Astrocyte (in vitro differentiated cells and primary cell): ENCODE measurements at places on chromosomes 12 and 14. TPM values are rescaled to one million over a fixed set of nuclear protein-coding genes. Genes with fewer than 3 reads are reported as not detected.
A peak's percentile ranks its signal among the peaks of the same experiment; 100 is the strongest.

DNA sequence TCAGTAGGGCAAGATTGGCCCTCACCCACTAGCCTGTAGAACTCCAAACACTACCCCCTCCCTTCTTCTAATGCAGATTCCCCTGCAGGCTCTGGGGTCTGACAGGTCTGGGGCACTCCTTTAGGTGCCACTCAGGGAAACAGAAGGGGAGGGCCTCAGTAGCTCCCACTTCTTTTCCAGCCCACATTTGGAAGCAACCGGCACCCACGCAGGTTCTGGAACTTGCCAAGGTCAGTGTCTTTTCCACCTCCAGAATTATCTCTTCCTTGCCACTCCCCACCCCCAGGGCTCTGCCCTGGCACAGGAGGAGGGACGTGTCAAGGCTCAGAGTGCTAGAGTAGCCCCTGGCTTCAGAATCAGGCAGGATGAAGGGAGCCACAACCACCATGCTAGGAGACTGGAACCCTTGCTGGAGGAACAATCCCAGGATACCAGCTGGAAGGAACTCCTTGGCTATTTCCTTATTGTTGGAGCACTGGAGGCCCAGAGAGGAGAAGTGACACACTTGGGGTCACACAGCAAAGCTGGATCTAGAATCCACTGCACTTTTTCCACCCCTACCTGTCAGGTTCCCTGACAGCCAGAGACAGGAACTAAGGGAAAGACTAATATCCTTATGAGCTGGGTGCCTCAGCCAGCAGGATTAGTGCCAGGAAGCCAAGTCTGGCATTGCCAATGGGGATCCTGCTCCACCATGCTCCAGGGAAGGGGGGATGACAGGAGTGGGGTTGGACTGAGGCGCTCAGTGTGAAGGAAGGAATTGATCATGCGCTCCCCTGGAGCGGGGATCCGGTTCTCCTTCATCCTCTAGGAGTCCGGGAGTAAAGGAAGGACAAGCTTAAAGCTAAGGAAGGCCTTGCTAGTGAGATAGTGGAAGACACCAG, 1.8 kb upstream of the FIGNL2 start:
- H3K36me3 ChIP-seq, result no peaks in the 10 kb centered on the region
- peaks cover 4% of the 10 kb centered on the region for H3K4me1 ChIP-seq
- peaks cover 19% of the 10 kb centered on the region for H3K27me3 ChIP-seq
- DNase-seq, result no peak
- no peak overlapping the region for H3K27ac ChIP-seq
- H3K4me3 ChIP-seq, result no peak overlapping the region

DNA sequence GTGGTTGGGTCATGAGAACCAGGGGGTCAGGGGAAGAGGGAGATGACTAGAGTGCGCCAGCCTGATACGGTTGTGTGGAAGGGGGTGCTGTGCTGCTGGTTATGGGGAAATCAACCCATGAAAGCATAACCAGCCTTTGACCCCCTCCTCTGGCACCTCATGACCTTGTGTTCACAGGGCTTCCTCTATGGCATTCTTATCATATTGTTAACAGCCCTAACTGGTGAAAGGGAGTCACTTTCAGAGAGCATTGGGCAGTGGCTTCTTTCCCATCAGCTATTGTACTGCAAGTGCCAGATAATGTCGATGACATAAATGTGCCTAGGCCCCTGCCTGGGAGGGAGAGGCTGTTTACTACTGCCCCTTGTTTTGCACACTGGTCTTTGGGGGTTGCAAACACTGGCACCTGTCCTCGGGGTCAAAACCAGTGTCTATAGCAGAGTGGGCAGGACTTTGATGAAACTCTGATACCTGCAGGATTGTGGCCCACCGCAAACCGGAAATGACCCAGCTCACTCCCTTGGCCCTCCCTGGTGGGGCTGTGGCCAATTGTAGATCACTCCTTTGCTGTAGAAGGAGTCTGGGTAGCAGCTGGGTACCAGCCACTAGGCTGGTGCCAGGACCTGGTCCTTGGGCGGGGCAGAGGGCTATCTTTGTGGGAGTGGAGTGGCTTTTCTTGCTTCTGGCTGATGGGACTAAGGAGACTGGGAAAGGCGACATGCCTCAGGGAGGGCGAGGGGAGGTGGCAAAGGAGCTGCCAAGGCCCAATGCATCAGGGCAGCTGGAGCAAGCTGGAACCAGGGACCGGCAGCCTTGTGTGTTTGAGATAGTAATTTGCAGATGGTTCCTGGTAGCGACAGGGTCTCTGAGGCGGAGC, 634 bp upstream of the TMEM63C start:
- no peak overlapping the region for H3K27ac ChIP-seq
- no peaks in the 10 kb centered on the region for H3K4me1 ChIP-seq
- no peak for DNase-seq
- H3K27me3 ChIP-seq, result peaks cover 3% of the 10 kb centered on the region
- H3K4me3 ChIP-seq, result peak overlapping the region; percentile 54
- H3K36me3 ChIP-seq, result no peaks in the 10 kb centered on the region

DNA sequence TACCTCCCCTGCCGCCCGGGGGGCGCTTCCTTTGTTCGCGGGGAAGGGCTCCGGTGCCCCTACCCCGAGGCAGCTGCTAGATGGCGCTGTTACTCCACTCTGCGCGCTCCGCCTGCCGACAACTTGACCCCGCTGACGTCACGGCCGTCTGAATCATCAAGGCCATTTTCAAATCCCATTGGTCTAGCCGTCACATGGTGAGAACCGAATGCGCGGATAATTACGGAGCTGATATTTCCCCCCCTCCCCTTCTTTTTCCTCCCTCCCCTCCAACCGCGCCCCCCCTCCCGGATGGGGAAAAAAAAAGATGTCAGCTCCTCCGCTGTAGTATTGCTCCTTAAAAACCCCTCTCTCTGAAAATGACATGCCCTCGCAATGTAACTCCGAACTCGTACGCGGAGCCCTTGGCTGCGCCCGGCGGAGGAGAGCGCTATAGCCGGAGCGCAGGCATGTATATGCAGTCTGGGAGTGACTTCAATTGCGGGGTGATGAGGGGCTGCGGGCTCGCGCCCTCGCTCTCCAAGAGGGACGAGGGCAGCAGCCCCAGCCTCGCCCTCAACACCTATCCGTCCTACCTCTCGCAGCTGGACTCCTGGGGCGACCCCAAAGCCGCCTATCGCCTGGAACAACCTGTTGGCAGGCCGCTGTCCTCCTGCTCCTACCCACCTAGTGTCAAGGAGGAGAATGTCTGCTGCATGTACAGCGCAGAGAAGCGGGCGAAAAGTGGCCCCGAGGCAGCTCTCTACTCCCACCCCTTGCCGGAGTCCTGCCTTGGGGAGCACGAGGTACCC, at the start of gene HOXC10:
HOXC10 (plus strand) TSS at position 246 of the 791 bp plus-strand sequence; CDS start at position 360, 114 bp downstream.
- no peaks in the 10 kb centered on the region for H3K36me3 ChIP-seq
- DNase-seq, result peak; percentile 26
- H3K4me3 ChIP-seq, result no peak within 1 kb of the TSS

DNA sequence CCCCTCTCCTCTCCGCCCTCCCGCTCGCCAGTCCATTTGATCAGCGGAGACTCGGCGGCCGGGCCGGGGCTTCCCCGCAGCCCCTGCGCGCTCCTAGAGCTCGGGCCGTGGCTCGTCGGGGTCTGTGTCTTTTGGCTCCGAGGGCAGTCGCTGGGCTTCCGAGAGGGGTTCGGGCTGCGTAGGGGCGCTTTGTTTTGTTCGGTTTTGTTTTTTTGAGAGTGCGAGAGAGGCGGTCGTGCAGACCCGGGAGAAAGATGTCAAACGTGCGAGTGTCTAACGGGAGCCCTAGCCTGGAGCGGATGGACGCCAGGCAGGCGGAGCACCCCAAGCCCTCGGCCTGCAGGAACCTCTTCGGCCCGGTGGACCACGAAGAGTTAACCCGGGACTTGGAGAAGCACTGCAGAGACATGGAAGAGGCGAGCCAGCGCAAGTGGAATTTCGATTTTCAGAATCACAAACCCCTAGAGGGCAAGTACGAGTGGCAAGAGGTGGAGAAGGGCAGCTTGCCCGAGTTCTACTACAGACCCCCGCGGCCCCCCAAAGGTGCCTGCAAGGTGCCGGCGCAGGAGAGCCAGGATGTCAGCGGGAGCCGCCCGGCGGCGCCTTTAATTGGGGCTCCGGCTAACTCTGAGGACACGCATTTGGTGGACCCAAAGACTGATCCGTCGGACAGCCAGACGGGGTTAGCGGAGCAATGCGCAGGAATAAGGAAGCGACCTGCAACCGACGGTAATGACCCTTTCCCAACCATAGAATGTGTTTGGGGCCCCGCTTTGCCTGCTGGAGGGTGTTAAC, 615 bp downstream of the CDKN1B start:
- H3K27me3 ChIP-seq, result no peaks in the 10 kb centered on the region
- H3K4me1 ChIP-seq, result peaks cover 42% of the 10 kb centered on the region
- H3K4me3 ChIP-seq, result peak overlapping the region; percentile 93
- no peak for DNase-seq
- peak overlapping the region; percentile 92 for H3K27ac ChIP-seq
- H3K36me3 ChIP-seq, result peaks cover 15% of the 10 kb centered on the region

DNA sequence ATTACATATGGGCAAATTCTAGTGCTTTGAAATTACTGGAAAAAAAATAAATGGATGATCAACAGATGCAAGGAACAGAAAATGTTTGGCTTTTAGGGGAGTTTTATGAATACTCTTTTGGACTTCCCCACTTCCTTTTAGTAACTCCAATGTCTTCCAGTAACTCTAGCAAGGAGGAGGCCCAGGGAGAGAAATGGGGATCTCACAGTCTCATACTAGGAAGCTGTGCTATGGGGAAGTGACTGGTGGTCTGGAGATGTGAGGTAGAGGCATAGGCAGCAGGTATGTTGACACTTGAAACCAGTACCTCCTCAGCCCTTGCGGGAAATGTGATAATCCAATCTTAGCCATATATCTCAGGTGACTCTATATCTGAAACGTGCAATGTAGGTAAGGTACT, 68.1 kb downstream of the CRADD start:
- peaks cover 10% of the 10 kb centered on the region for H3K4me1 ChIP-seq
- H3K36me3 ChIP-seq, result no peaks in the 10 kb centered on the region
- DNase-seq, result no peak
- no peaks in the 10 kb centered on the region for H3K27me3 ChIP-seq

DNA sequence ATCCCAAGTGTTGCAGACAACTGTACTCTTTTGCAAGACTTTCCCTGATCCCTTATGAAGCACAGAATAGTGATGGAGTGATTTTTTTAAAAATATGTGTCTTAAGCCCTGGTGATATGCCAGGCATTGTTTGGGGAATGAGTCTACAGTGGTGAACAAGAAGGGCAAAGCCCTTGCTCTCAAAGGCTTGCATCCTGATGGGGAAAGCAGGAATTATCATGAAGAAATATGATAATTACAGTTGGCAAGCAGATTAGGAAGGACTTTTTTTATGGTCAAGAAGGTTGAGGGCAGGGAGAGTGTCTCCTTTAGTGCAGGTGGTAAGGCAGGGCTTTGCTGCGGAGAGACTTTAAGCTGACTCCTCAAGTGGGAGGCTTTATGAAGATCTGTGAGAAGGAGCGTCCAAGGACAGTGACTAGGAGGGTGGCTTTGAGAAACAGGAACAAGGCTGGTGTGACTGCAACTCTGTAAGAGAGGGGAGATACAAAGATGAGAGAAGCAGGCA, 100.2 kb downstream of the SYNE2 start:
- no peaks in the 10 kb centered on the region for H3K4me1 ChIP-seq
- no peak overlapping the region for H3K4me3 ChIP-seq
- DNase-seq, result no peak
- no peaks in the 10 kb centered on the region for H3K27me3 ChIP-seq
- no peak overlapping the region for H3K27ac ChIP-seq

DNA sequence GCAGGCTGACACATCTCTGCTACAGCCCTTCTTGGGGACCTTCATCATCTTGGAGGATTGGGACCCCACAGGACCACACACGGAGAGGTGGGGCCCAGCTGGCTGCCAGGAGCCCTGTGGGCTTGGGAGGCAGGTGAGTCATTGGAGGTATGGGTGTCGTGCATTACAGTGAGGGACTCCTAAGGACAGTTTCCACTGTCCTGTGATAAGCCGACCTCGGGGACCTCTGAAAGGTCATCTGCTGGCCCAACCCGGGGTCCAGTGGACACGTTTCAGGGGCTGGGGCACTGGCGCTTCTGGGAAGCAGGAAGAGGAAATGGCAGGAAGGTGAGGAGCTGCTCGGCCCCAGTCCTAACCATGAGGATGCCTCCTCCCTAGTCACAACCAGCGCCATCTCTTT, 238.0 kb downstream of the BCL11B start:
- no peak overlapping the region for H3K27ac ChIP-seq
- no peak for DNase-seq
- no peaks in the 10 kb centered on the region for H3K36me3 ChIP-seq
- H3K4me3 ChIP-seq, result no peak overlapping the region
- no peaks in the 10 kb centered on the region for H3K27me3 ChIP-seq
- H3K4me1 ChIP-seq, result peaks cover 21% of the 10 kb centered on the region

- no peak overlapping the region for H3K4me3 ChIP-seq
- DNase-seq, result no peak
- H3K27ac ChIP-seq, result no peak overlapping the region
- H3K4me1 ChIP-seq, result no peaks in the 10 kb centered on the region
- no peaks in the 10 kb centered on the region for H3K36me3 ChIP-seq
These were observed 131.6 kb downstream of the CAND1 start for GRCh38 chr12:67400742-67401141.

GRCh38 chr12:131991816-131992430, 42.2 kb downstream of the EP400 start:
- H3K36me3 ChIP-seq, result peaks cover 13% of the 10 kb centered on the region
- H3K4me3 ChIP-seq, result no peak overlapping the region
- H3K27ac ChIP-seq, result peak overlapping the region; percentile 73
- DNase-seq, result peak; percentile 68
- H3K4me1 ChIP-seq, result peaks cover 29% of the 10 kb centered on the region

- peak; percentile 74 for DNase-seq
- H3K4me3 ChIP-seq, result no peak overlapping the region
- peak overlapping the region; percentile 65 for H3K27ac ChIP-seq
- H3K27me3 ChIP-seq, result no peaks in the 10 kb centered on the region
These were observed 45.9 kb downstream of the TSPAN9 start for GRCh38 chr12:3122841-3123678.

DNA sequence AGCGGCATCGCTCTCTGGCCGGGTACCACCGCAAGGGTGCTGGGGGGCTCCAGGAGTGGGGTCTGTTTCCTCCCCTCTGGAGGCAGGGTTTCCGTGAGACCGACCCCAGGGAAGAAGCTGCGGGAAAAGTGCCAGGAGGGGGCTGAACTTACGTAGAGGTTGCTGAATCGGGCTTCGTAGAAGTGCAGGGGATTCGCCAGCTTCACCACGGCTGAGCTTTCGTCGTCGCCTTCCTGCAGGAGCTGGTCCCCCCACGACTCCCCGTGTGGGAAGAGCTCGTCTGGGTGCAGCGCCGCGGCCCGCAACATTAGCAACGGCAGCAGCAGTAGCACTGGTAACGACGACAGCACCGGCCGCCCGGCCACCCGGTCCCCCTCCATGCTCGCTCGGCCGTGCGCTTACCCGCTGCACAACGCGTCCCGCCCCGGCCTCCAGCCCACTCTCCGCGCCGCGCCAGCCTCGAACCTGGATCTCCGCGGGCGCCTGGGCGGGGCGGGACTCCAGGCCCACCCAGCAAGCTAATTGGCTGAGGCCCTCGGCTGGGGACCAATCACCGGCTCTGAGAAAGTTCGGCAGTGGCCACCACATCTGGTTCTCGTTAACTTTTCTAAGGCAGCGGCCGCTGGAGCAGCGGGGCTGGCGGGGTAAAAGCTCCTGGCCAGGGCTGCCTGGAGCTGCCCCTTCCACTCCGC, at the start of gene NID2:
NID2 (minus strand) TSS at position 445 of the 692 bp plus-strand sequence; CDS start at position 380, 65 bp downstream.
- H3K4me1 ChIP-seq, result peaks cover 40% of the 10 kb centered on the region
- H3K27me3 ChIP-seq, result no peaks in the 10 kb centered on the region
- H3K27ac ChIP-seq, result peak within 1 kb of the TSS; percentile 80
- H3K36me3 ChIP-seq, result peaks cover 4% of the 10 kb centered on the region
- H3K4me3 ChIP-seq, result peak within 1 kb of the TSS; percentile 85
- DNase-seq, result peak; percentile 84

Gene ANO2
- total RNA-seq, result 0.17 and 0.93 TPM in 2 replicates

Gene PSMC1
- total RNA-seq, result 93.7 and 112 TPM in 2 replicates

Gene MVK
- 9.7 and 12.4 TPM in 2 replicates for total RNA-seq

Gene PRIMA1
- total RNA-seq, result not detected in 2 replicates

Gene CRACR2A
- total RNA-seq, result 0.96 and 1.5 TPM in 2 replicates
